Activated CD4-positive, alpha-beta T cell treated with anti-CD3 and anti-CD28 coated beads, Interleukin-2, amount 50 U/mL, for 4 hours (primary cell): ENCODE measurements at places on chromosomes 1 and 21.

GRCh38 chr1:1779320-1779675 is 1.0 kb upstream of the NADK start:
- DNase-seq: no peak

GRCh38 chr21:23384679-23385078 is 2222.6 kb downstream of the MRPL39 start:
- DNase-seq: no peak

DNA sequence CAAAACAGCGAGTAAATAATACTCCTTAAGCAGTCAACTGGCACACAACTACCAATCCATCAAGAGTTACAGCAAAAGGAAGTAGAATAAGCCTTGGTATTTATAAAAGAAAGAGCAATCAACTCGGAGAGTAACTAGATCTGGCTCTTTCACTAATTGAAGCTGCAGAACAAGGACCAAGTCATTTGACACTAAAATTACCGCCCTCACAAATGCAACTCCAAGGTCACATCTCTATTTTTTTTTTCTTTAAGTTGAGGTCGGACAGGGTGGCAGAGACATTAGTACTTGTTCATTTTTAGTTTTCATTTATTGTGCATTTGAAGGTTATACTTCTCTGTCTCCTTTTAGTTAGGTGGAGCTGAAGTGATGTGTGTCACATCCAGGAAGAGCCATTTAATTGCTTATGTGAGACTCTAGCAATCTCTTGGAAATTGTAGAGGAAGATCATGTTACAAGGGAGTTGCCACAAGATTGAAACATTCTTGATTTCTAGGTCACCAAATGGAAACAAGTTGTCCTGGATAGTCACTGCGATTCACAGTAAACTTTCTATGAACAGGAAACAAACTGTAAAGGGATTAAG is 138.1 kb upstream of the ADAMTS5 start:
- DNase-seq: no peak

- no peak for DNase-seq
These were observed 67.9 kb upstream of the MACF1 start for GRCh38 chr1:39136638-39137037.

GRCh38 chr21:39153373-39153772 is 29.9 kb downstream of the PSMG1 start:
- DNase-seq: no peak

GRCh38 chr1:6445062-6445763 is 20.6 kb downstream of the ESPN start:
- peak; percentile 41 for DNase-seq

DNA sequence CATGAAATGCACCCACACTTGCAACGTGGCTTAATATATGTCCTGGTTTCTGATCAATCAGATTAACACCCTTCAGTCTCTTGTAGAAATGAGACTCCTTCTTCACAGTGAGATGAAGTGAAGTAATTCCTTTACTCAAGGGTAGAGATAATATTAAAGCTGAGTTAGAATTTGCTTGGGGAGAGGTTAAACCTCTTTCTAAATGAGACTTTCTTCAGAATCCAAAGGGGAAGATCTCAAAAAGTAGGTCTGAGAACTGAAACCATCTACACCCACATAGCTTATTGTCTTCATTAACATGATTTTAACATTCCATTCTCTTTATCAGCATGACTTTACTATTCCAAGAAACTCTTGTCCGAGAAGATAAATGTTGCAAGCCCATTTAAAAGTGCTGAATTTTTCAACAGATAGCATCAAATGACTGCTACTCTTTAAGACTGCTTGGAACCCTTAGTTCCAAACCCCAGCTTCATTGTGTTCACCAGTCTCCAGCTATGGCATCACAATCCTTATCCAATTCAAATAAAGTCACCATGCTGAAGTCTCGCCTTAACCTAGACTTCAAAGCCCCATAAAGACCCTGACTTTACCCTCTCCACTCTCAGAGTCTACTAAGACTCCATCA is 19.2 kb upstream of the TRAF3IP3 start:
- no peak for DNase-seq

DNA sequence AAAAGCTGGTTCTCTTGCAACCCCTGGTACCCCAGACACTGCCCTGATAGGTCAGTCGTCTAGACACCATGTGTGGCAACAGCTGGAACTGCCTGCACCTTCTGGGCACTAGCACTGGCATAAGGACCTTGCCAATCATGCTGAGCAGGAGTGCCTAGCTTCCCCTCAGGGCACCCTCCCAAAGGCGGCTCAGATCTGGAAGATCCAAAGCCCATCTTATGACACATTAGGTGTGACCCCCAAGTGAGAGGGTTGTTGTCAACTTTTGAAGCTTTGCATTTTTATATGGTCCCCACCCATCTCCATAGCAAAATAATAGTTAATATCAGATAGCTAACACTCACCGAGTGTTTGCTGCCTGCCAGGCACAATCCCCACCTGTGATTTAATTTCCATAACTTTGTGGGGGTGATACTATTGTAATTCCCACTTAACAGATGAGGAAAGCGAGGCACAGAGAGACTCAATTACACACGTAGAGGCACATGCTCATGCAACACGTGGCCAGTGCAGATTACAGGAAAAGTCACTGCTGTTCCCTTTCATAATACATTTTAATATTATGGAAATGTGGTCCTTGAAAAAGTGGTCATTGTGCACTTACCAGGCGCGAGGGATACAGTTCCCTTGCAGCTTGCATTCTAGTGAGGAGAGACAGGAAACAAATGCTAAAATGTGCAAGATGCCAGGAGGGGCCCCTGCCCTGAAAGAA is 25.8 kb downstream of the EXOC8 start:
- no peak for DNase-seq

DNA sequence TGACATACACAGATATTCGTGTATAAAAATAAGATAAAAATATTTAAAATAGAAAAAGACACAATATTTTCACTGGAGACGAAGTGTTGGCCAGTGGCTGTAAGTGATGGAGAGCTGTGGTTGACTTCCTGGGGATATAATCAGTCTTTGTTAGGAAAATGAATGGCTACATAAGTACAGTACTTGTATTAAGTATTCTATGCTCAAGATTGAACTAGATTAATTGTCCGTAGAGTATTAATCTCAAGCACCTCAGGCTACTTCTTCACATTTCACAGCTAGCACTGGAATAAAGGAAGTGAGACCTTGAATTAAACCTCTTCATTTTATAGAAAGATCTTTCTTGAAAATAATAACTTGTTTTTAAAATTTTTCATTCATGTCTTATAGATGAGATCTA is 39.0 kb upstream of the RGS5 start:
- no peak for DNase-seq

DNA sequence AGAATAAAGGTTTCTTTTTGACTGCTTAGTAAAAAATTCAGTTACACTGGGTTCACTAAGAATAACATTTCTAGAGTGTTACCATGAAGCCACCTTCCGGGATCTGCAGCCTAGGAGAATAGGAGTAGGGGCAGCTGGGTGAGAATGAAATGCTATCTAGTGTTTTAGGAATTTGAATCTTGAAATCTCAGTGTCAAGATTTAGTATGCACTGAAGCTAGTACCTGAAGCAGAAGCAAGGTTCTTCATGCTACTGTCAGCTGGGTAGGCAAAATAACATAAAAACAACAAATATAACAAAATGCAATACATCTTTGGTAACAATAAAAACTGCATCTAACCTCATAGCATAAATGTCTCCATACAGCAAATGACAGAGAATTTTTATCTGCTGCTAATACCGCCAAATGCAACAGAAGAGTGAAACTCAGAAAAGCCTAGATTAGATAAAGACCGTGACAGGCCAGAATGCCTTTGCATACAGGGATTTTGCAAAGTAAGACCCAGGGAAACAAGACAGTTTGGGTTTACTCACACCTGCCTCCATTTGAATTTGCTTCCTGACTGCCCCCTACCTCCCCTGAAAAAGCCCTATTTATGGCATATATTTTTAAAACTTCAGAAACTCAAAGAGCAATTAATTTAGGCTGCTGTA is 58.2 kb downstream of the GADD45A start:
- no peak for DNase-seq

GRCh38 chr21:37780991-37781983 is 135.0 kb downstream of the KCNJ6 start:
- no peak for DNase-seq

- DNase-seq: peak; percentile 30
These were observed at the start of gene ECE1 for GRCh38 chr1:21289700-21290545. Gene ECE1 (minus strand): TSS chr1:21290463. CDS start chr1:21290414, 49 bp downstream.

- no peak for DNase-seq
These were observed 73.8 kb upstream of the SERBP1 start for GRCh38 chr1:67503974-67504373.

- DNase-seq: no peak
These were observed 11.8 kb downstream of the CHIT1 start for GRCh38 chr1:203217668-203218067.

DNA sequence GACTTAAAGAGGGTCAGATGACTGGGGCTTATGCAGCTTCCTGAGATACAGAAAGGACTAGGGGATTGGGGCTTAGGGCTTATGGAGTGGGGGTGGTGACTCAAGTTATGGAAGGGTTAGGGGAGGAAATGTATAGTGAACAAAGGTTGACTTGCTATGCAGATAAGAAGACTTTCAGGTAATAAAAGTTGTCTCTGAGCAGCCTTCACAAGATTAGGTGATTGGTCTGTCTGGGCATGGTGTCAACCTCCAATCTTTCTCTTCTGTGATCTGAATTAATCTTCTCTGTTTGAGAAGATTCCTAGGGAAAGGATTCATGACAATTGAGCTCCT is 436.5 kb downstream of the SIPA1L2 start:
- DNase-seq: no peak

- DNase-seq: no peak
These were observed 321.4 kb downstream of the DPYD start for GRCh38 chr1:97599447-97599846.

- no peak for DNase-seq
These were observed 88.9 kb upstream of the WLS start for GRCh38 chr1:68321084-68321685.

DNA sequence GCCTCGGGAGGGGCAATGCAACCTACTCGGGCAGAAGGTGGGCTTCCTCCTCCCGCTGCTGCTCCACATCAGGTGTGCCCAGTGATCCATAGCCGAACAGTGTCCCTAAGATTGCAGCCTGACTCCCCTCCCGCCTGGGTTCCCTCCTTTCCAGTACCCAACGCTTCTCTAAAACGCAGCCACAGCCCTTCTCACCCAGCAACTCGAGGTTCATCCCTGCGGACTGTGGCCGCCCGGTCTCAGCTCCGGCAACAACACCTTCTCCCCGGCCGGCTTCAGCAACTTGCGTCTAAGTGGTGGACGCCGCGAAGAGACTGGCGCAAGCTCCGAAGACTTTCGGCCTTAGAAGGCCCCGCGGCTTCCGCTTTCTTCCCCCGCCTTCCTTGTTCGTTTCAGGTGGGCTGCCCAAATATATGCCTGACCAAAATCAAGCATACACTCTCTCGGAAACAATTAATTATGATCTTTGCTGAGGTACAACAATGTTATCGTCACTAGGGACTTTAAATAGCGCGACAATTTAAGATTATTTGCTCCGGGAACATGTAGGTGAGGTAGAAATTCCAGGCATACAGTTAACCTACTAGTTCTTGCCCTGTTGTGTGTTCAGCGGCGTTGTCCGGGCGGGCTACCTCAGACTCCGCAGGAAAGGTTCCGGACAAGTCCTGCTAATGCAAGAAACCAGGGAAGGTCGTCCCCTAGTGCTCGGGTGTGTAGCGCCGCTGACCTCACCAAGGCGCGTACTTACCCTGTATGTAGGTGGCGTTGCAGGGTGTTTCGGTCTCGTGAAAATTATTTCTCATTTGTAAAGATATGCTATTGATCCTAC is at the start of gene RBBP5:
RBBP5 (minus strand) TSS at position 319 of the 829 bp plus-strand sequence; CDS start at position 214, 105 bp downstream.
- DNase-seq: peak; percentile 95

- no peak for DNase-seq
These were observed 4.9 kb upstream of the MIIP start for GRCh38 chr1:12014141-12014991.

GRCh38 chr1:25519624-25520023 is 23.8 kb upstream of the LDLRAP1 start:
- DNase-seq: no peak

DNA sequence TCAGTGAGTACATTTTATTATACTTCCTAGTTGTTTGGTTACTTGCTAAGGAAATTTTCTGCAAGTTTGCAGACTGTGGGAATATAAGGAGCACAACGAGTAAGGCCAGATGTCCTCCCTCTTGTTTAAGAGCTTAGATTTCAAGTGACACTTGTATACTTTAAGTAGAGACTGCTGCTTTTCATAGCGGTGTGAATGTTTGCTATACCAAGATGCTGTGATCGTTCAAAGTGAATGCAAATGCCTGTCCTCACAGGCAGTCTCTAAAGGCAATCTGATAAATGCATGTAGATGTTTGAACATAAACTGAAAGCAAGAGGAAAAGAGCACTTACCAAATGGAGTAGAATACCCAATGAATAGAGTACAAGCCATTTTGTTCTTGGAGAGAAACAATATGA is 226.4 kb downstream of the NRIP1 start:
- no peak for DNase-seq

DNA sequence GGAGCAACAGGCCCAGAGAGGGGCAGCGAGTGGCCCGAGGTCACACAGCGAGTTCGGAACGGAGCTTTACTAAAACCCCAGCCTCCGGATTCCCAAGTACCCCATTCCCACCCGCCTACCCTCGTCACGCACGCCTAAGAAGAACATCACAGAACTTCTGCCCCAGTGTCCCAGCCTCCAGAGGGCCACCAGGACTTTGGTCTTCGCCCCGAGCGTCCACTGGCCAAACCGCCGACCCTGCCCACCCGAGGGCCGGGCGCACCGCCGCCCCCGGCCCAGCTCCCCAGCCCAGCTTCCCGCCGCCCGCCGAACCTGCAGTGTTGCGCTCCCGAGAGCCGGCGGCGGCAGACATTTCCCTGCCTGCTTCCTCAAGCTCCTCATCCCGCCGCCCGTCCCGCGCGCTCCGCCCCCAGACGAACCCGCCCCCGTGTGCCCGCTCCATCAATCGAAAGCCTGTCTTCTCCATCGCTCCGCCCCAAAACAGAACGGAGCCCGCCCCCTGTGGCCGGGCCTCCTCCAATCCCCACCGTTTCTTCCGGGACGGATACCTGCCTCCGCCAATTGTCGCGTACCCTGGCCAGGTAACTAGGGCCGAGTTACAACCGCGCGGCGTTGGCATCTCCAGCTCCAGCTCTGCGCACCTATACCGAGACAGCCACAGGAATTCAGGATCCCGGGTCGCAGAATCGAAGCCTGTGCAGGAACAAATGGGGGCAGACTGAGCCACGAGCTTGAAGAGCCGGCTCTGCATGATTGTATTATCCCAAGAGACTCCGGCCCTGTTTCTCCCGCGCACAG is 15.3 kb downstream of the INPP5B start:
- DNase-seq: peak; percentile 97

DNA sequence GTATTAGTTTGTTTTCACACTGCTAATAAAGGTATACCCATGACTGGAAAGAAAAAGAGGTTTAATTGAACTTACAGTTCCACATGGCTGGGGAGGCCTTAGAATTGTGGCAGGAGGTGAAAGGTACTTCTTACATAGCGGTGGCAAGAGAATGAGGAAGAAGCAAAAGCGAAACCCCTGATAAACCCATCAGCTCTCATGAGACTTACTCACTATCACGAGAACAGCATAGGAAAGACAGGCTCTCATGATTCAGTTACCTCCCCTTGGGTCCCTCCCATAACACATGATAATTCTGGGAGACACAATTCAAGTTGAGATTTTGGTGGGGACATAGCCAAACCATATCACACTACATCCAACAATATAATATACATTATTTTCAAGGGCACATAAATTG is 145.7 kb upstream of the BARHL2 start:
- DNase-seq: no peak
